ENCODE measurements at places on chromosomes 12 and 14. TPM values are rescaled to one million over a fixed set of nuclear protein-coding genes. Genes with fewer than 3 reads are reported as not detected.

Gene ADAM21
- total RNA-seq: 0.37 TPM

DNA sequence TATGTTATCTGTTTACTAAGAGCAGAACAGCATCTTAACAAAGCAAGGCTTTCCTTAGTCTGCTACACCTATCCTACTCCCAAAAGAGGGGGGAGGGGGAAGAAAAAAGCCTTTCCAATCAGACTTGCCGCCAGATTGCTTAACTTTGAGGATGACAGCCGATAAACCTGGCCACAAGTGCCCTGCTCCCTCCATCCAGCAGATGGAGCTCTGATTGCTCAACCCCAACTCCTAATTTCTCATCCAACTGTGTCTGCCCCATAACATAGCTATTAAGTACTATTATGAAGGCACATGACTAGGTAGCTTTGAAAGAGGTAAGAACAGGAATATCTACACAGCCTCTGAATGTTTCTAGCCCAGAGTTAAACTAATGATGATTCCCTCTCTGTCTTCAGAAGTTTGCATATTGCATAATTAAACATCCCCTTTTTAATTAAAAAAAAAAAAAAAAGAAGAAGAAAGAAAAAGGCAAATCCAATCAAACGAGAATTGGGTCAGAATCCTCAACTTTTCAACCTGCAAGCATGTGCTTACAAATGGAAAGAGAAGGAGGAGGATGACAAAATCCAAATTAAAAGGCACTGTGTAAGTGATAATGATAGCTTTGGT lies 247.4 kb downstream of the GALC start:
- DNase-seq: peak; percentile 66
- no peaks in the 10 kb centered on the region for H3K36me3 ChIP-seq
- H3K4me1 ChIP-seq: no peaks in the 10 kb centered on the region
- H3K27ac ChIP-seq: no peak overlapping the region
- no peak overlapping the region for H3K4me3 ChIP-seq

GRCh38 chr12:32532422-32532821 lies 133.1 kb downstream of the FGD4 start:
- H3K27ac ChIP-seq: no peak overlapping the region
- H3K27me3 ChIP-seq: no peaks in the 10 kb centered on the region
- H3K4me3 ChIP-seq: no peak overlapping the region
- peaks cover 31% of the 10 kb centered on the region for H3K4me1 ChIP-seq
- DNase-seq: no peak

DNA sequence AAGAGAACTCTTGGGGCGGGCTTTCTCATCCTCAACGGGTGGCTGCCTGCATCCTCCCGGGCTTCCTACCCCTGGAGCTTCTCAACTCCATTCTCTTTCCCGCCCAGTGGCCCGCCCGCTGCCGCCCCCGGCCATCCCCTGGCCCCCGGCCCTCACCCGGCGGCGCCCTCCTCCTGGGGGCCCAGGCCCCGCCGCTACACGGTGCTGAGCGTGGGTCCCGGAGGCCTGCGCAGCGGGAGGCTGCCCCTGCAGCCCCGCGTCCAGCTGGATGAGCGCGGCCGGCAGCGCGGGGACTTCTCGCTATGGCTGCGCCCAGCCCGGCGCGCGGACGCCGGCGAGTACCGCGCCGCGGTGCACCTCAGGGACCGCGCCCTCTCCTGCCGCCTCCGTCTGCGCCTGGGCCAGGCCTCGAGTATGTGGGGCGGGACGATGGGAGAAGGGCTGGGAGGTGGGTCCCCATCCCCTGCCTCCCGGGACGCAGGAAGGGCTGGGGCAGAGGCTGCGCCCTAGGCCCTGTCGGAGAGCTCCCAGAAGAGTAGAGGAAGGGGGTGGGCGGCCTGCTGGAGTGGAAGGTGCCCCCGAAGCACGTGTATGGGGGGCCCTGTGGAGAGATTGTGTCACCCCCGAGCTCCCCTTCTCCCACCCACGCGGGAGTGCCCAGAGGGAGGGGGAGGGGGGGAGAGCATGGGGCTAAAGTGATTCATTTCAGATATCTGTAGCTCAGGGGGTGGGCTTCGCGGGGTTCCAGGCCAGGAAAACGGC lies 1.5 kb downstream of the LAG3 start:
- H3K4me3 ChIP-seq: no peak overlapping the region
- peaks cover 37% of the 10 kb centered on the region for H3K4me1 ChIP-seq
- peaks cover 15% of the 10 kb centered on the region for H3K36me3 ChIP-seq
- no peaks in the 10 kb centered on the region for H3K27me3 ChIP-seq

- H3K4me1 ChIP-seq: peaks cover 2% of the 10 kb centered on the region
- H3K4me3 ChIP-seq: no peak overlapping the region
- no peaks in the 10 kb centered on the region for H3K27me3 ChIP-seq
- DNase-seq: no peak
Measured at GRCh38 chr12:95282266-95282665, 64.7 kb downstream of the VEZT start.

- H3K4me1 ChIP-seq: peaks cover 23% of the 10 kb centered on the region
- no peaks in the 10 kb centered on the region for H3K36me3 ChIP-seq
- no peak overlapping the region for H3K27ac ChIP-seq
- DNase-seq: peak; percentile 72
Measured at GRCh38 chr14:76546426-76547221, 170.7 kb downstream of the ESRRB start.

- no peak overlapping the region for H3K4me3 ChIP-seq
- H3K27ac ChIP-seq: no peak overlapping the region
- no peaks in the 10 kb centered on the region for H3K27me3 ChIP-seq
- no peak for DNase-seq
Measured at GRCh38 chr14:69670093-69670492, 58.7 kb downstream of the SUSD6 start.

DNA sequence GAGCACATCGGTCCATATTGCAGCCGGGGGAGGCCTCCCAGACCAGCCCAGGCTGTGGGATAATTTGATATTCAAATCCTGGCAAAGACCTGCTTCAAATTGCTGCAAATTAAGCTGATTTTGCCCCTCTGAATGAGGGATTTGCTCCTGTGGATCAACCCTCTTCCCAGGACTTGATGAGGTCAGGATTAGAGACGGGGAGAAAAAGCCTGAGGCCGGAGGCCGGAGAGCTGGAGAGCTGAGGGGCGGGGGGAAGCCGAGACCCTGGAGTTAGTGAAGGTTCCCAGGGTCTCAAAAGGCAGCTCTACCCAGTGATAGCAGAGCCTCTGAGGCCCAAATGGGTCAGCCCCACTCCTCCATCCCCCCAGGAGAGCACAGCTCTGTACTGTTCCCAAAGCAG lies 17.5 kb upstream of the VSX2 start:
- DNase-seq: no peak
- H3K4me1 ChIP-seq: no peaks in the 10 kb centered on the region
- H3K27me3 ChIP-seq: peaks cover 9% of the 10 kb centered on the region
- H3K36me3 ChIP-seq: no peaks in the 10 kb centered on the region

Gene CRIP1
- not detected for total RNA-seq

DNA sequence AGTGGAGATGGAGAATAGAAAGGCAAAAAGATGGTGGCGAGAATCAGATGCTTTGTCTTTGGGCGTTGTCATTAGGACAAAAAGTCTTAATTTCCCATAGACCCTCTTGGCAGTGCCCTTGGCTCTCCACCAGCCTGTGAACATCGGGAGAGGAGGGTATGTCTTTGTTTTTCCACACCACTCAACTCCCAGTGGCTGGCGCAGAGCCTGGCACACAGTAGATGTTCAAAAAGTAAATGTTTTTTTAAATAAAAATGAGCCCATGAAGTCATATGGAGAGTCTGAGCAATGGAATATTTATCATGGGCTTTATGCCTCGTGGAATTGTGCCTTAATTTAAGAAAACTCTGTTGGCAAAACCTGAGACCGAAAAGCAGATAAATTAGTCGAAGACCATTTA lies 90.4 kb downstream of the SRGAP1 start:
- peak overlapping the region; percentile 86 for H3K27ac ChIP-seq
- no peak for DNase-seq
- H3K4me1 ChIP-seq: peaks cover 39% of the 10 kb centered on the region
- H3K4me3 ChIP-seq: no peak overlapping the region
- no peaks in the 10 kb centered on the region for H3K27me3 ChIP-seq
- peaks cover 22% of the 10 kb centered on the region for H3K36me3 ChIP-seq

GRCh38 chr14:99589031-99589441 lies 15.0 kb downstream of the CCDC85C start:
- H3K27me3 ChIP-seq: no peaks in the 10 kb centered on the region
- no peak overlapping the region for H3K27ac ChIP-seq
- H3K4me1 ChIP-seq: peaks cover 15% of the 10 kb centered on the region
- DNase-seq: no peak
- H3K36me3 ChIP-seq: no peaks in the 10 kb centered on the region
- no peak overlapping the region for H3K4me3 ChIP-seq

Gene BEST3
- total RNA-seq: 0.56 TPM

Gene LRRC10
- total RNA-seq: not detected
